Astrocyte of the cerebellum (primary cell): ENCODE measurements at places on chromosomes 1 and 21.

DNA sequence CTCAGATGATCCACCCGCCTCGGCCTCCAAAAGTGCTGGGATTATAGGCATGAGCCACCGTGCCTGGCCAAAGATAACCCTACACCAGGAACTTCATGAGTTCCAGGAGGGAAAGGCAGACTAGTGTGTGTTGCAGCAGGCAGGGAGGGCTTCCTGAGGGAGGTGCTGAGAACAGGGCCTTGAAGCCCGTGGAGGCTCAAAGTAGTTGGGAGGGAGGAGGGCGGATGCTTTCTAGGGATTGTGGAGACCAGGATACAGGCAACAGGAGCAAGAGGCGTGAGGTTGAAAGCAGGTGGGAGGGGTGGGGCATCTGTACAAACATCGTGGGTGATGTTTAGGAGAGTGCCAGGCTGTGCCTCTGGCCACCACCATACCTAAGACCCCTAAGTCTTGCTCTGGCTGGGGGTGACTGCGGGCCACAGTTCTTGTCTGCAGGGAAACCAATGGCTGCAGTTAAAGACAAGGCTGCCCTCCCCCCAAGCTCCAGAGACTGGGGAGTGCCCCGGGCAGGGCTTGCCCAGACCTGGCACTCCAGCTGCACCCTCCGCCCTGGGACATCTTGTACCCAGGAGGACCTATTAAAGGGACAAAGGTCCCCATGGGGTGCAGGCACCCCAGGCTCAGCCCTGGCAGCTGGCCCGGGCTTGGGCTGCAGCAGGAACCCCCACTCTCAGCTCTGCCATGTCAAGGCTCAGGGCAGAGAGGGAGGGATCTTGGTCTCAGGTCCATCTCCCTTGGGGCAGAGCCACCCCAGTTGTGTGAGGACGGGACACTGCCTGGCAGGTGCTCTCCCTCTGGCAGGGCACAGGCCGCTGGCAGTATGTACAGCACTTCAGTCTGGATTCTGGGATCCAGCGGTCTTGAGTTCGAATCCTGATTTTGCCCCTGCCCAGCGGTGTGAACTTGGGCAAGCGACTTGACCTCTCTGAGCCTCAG, 22.1 kb upstream of the CASZ1 start:
- DNase-seq, result no peak

- no peak for DNase-seq
Observed at GRCh38 chr1:37865348-37866120, 6.1 kb upstream of the MTF1 start.

DNA sequence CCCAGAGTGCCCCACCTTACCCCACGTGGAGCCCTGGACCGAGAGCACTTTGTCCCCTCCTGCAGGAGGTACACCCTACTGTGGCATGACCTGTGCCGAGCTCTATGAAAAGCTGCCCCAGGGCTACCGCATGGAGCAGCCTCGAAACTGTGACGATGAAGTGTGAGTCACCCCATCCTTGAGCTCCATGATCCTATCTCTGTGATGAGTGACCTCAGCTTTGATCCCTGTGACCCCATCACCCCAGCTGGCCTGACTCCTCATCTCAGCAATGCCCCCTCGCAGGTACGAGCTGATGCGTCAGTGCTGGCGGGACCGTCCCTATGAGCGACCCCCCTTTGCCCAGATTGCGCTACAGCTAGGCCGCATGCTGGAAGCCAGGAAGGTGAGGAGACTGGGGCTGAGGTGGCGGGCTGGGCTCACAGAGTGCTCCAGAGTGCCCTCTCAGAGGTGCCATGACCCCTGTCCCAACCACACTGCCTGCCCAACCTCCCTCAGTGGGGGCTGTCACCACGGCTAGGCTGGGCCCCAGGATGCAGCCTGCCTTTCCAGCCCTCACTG, 16.2 kb upstream of the MPL start:
- DNase-seq, result no peak

DNA sequence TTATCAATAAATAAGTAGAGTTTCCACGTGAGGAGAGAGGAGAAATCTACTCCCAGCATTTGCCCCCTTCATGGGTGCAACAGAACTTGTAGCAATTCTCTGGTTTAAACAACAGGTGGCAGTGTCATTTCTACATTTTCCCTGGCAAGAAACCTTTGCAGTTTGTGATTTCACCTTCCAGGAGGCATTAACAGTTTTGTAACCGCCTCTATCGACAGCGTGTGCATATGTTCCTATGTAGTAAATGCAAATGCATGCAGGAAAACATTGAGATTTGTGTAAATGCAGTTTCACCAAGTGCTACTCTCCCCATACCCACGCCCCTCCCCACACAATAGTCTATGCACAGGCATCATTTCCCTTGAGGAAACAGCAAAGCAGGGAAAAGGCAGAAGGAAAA, 494.7 kb downstream of the SMYD3 start:
- no peak for DNase-seq

DNA sequence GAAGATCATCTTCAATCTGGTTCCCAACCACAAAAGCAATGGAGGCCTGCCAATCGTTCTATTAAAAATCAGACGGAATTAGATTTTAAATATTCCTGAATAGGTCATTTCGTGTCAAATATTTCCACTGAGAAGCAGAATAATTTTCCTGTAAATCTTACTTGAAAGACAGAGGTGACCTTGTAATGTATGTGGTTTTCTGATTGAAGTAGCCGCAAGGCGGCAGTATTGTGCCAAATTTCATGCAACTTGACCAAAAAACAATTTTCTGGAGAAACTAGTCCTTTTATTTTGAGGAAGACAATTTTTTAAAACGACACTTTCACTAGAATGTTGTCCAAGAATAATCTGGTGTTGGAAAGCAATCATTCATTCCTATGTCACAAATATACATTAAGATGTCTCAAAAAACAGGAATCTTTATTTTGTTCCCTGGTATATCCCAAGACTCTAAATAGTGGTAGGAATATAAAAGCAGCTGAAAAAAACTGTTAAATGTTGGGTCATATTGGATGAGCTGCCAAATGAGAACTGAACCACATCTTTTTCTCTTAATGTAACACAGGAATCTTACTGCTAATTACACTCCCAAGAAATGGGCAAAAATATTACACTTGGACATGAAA, 33.6 kb downstream of the SPAG17 start:
- peak; percentile 60 for DNase-seq

- no peak for DNase-seq
Observed at GRCh38 chr1:30600706-30601105, 122.7 kb downstream of the MATN1 start.

DNA sequence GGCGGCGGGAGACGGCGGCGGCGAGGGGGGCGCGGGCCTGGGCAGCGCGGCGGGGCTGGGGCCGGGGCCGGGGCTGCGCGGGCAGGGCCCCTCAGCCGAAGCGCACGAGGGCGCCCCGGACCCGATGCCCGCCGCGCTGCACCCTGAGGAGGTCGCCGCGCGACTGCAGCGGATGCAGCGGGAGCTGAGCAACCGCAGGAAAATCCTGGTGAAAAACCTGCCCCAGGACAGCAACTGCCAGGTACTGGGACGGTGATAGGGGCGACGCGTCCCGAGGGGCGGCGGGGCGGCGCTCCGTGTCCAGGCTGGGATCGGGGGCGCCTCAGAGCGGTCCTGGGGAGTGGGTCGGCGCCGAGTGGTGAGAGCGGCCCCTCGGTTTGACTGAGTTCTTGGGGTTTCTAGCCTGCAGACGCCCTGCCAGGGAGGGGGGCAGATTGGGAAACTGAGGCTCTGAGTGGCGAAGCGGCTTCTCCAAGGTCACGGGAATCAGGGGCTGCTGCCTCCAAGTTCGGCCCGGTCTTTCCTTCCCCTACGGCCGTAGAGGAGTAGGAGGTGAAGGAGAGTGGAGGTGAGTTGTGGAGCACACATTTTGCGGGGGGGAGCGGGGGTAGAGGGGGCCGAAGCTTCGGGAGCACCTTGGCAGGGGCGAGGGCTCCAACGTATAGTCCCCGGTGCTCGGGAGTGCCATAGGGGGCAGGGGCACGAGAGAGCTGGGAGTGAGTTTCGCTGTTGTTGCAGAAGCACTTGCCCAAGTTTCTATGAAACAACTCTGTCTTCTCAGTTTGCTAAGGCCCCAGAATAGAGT, 508 bp downstream of the RAVER2 start:
- DNase-seq, result peak; percentile 22

DNA sequence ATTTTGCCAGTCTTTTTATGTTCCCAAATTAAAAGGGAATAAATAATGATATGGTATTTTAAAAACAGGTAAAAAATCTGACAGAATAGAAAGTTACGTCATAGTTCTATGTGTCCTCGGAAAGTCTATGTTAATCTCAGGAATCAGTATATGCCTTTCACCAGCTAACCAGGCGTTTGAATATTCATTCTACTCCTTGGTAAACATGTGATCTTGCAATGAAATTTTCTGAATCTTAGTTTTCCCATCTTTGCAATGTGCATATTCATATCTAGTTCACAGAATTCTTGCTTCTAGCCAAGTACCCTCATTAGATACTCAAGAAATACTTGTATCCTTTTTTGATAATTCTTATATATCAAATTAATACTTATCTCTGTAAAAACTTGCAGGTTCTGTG, 179.4 kb downstream of the ZP4 start:
- no peak for DNase-seq

GRCh38 chr1:174225499-174226204, 66.3 kb downstream of the RABGAP1L start:
- no peak for DNase-seq

GRCh38 chr1:211196880-211197279, 62.3 kb upstream of the RCOR3 start:
- DNase-seq, result no peak

GRCh38 chr1:96519851-96520578, 201.6 kb upstream of the PTBP2 start:
- DNase-seq, result peak; percentile 86

DNA sequence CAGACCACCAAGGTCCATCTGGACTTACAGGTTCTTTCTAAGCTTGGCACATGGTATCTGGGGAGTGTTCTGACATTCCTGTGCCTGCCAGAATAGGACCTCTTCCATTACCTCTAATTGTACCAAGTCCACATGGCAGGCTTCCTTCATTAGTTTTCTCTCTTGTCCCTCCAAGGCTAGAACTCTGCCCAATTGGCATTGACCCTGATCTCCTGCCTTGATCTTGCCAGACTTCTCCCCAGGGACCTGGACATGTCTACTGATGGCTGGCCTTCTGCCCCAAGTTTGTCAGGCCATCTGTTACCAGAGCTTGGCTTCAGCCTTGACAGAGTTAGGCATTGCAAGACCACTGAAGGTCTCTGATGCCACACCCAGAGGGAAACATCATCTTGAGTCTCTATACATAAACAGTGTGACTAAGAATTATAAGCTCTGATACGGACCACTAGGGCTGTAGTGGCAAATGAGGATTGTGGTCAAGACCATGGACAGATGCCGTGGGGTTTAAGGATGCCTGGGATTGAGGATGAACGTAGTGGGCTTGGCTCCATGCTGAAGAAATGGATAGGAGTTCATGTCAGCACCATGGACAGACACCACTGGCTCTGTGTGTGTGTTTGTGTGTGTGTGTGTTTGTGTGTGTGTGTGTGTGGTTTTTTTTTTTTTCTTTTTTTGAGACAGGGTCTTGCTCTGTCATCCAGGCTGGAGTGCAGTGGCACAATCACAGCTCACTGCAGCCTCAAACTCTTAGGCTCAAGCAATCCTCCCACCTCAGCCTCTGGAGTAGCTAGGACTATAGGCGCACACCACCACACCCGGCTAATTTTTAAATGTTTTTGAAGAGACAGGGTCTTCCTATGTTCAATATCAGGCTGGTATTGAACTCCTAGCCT, 19.5 kb upstream of the PSMB2 start:
- peak; percentile 64 for DNase-seq

DNA sequence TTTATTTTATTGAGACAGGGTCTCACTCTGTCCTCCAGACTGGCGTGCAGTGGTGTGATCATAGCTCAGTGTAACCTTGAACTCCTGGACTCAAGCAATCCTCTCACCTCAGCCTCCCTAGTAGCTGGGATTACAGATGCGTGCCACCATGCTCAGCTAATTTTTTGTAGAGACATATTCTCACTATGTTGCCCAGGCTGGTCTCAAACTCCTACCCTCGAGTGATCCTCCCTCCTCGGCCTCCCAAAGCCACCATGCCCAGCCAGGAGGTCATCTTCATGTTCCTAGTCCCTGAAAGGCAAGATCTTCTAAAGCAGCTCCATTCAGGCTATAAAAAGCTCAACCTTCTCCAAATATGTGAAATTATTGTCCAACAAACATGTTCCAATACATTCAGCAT, 53.9 kb downstream of the TOR1AIP2 start:
- no peak for DNase-seq

DNA sequence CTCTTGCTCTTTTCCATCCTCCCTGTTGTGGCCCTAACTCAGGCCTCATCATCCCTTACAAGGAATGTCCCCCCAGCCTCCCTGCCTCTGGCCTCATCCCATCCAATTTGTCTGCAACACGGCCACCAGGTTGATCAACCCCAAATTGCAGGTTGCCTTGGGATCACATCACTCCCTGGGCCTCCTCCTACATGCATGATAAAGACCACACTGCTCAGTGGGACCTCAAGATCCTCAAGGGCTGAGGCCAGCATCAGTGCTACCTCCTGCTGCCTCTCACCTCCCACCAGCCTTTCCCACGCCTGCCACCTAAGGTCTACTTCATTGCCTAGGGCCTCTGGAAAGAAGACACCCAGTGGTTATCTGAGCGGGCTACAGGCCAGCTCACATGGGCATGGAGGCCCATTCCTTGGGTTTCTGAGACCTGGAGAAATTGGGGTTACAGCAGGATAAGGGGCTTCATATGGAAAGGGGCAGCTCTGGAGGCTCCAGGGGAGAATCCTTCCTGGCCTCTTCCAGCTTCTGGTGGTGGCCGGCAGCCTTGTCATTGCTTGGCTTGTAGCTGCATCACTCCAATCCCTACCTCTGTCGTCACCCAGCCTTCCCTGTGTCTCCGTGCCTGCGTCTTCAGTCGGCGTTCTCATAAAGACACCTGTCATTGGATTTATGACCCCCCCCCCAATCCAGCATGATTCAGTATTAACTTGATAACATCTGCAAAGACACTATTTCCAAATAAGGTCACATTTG, 60.5 kb downstream of the KLHDC7A start:
- DNase-seq, result no peak

GRCh38 chr1:43786201-43786958, 79.0 kb downstream of the ST3GAL3 start:
- DNase-seq, result no peak

- peak; percentile 9 for DNase-seq
Observed at GRCh38 chr1:47231301-47232186, 481 bp downstream of the TAL1 start.

DNA sequence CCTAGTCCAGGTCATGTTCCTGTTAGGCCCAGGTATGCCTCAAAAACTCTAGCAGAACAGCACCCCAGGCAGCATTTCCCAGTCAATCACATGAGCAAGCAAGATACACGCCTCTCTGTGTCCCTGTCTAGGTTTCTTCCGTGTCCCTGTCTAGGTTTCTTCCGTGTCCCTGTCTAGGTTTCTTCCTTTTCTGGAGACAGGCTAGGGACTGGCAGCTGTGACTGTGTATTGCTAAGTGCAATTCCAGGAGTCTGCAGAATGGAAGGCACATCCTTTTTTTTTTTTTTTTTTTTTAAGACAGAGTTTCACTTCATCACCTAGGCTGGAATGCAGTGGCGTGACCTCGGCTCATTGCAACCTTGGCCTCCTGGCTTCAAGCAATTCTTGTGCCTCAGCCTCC, 77.6 kb downstream of the SETD4 start:
- no peak for DNase-seq
